ENCODE measurements at places on chromosomes 4 and X.

DNA sequence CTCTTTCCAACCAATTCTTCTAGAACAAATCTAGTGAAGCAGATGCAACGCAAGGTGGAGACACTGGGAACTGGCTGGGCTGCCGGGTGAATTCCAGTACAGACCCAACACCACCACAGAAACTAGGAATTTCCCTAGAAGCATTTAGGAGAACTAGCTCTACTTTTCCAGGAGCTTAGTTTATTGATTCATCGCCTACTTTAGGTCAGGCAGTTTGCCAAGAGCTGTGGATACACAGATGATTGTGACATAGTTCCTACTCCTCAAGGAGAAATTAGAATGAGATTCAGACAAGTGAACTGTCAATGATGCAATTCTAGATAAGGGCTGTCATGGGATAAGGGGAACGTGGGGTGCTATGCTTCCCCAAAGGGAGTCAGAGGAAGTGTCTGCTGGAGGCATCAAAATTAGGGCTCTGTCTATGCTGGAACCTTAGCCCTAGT, 350.0 kb downstream of the CAMK2D start:
- DNase-seq = no peak
- H3K27ac ChIP-seq = no peak overlapping the region
- peaks cover 1% of the 10 kb centered on the region for H3K4me1 ChIP-seq
- no peaks in the 10 kb centered on the region for H3K36me3 ChIP-seq

- H3K4me3 ChIP-seq = no peak overlapping the region
- no peaks in the 10 kb centered on the region for H3K27me3 ChIP-seq
- peaks cover 4% of the 10 kb centered on the region for H3K4me1 ChIP-seq
- no peak for DNase-seq
- H3K36me3 ChIP-seq = peaks cover 7% of the 10 kb centered on the region
- no peak overlapping the region for H3K27ac ChIP-seq
Measured at GRCh38 chr4:158681629-158682028, 9.5 kb downstream of the ETFDH start.

DNA sequence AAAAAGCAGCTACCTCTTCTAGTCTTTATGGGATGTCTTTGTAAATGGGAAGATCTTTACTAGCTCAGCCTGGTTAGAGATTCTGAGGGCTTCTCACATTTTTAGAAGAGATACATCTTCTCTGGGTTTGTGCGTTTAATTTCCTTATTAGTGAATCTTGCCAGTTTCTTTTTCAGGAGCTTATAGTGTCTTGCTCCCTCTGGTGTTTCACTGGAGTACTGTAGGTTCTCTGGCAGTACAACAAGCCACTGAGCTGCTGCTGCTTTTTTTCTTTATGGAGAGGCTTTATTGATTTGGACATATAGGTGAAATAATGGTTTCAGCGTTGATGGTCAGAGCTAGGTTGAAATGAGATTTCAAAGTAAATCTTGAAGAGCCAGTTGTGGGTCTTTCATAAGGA, 82.9 kb downstream of the LAS1L start:
- H3K27me3 ChIP-seq = no peaks in the 10 kb centered on the region
- no peaks in the 10 kb centered on the region for H3K4me1 ChIP-seq
- H3K36me3 ChIP-seq = no peaks in the 10 kb centered on the region
- no peak overlapping the region for H3K27ac ChIP-seq
- H3K4me3 ChIP-seq = no peak overlapping the region

DNA sequence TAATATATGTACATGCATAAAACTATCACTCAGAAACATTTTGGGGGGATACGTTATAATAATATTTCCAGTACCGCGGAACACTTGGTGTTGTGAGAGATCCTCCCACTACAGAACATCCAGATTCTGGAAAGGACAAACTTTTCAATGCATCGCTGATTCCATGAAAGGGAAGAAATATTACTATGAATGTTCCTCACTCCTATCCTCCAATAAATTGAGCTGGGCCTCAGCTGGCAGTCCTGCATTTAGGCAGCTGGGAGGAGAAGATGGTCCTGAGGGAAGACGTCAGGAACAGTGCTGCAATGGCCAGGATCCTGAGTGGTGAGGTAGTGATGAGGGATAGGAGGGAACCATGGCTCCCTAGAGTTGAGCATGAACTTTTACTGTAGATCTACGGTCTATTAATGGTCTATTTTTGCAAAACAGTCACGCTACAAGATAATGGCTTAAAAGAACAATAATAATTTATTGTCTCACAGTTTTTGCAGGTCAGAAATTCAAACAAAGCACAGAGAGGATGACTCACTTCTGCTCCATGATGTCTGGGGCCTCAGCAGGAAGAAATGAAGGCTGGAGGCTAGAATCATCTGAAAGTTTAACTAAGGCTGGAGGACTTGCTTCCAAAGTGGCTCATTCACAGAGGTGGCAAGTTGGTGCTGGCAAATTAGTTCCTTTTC, 538.1 kb downstream of the STIM2 start:
- H3K4me3 ChIP-seq = no peak overlapping the region
- H3K4me1 ChIP-seq = no peaks in the 10 kb centered on the region
- H3K27ac ChIP-seq = no peak overlapping the region
- no peaks in the 10 kb centered on the region for H3K27me3 ChIP-seq
- H3K36me3 ChIP-seq = no peaks in the 10 kb centered on the region

DNA sequence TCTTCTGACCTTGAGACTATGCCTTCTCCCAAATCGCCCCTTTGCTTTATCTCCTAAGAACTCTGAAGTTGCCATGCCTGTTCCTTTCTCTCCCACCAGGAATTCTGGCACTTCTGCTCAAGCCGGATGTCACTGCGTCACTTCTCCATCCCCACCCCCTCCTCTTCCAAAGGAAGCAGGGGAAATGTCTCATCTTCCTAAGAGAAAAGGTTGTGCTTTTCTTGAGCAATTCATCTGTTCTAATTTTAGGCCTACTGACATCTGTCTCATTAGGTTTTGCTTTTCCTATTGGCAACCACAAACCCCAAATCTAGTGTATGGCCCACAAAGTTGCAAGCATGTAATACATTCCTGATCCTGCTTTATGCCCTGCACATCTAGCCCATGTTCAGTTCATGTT, 163.1 kb upstream of the PLAC1 start:
- no peaks in the 10 kb centered on the region for H3K27me3 ChIP-seq
- H3K36me3 ChIP-seq = peaks cover 10% of the 10 kb centered on the region
- peaks cover 8% of the 10 kb centered on the region for H3K4me1 ChIP-seq
- peak overlapping the region; percentile 62 for H3K27ac ChIP-seq
- peak overlapping the region; percentile 52 for H3K4me3 ChIP-seq
- DNase-seq = no peak

DNA sequence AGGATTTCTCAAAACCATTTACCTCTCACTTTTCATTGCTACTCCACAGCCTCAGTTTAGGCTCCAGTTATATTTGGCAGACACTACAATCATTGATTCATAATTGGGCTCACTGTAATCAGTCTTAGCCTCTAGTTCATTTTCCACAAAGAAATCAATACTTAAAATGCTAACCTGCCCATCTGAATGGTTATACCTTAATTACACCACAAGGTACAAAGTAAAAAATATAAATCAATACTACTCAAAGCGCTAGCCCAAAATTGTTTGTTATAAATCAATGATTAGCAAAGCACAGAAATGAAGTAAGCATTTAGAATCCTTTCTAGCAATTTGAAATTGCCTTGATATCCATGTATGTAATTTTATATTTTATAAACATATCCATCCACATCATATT, 222.6 kb upstream of the NDST3 start:
- H3K27me3 ChIP-seq = no peaks in the 10 kb centered on the region
- no peaks in the 10 kb centered on the region for H3K36me3 ChIP-seq
- H3K27ac ChIP-seq = no peak overlapping the region
- no peaks in the 10 kb centered on the region for H3K4me1 ChIP-seq

DNA sequence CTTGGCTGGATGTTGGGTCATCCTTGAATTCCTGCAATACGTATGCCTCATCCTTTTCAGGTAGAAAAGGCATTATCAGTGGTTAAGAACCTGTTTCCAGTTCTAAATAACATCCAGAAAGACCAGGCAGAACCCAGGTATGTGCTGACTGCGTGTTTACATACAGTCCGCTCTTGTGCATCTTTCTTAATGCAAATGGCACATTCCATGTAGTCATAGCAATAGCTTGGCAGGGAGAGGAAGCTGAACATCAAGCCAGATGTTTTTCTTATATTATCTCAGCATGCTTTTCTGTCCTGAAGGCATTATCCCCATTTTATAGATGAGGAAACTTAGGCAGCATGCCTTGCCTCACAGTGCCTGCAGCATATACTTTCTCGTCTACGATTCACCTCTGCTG, 2.1 kb downstream of the DCLK2 start:
- no peak for DNase-seq
- H3K27me3 ChIP-seq = peaks cover 40% of the 10 kb centered on the region
- H3K4me1 ChIP-seq = no peaks in the 10 kb centered on the region
- no peak overlapping the region for H3K4me3 ChIP-seq

DNA sequence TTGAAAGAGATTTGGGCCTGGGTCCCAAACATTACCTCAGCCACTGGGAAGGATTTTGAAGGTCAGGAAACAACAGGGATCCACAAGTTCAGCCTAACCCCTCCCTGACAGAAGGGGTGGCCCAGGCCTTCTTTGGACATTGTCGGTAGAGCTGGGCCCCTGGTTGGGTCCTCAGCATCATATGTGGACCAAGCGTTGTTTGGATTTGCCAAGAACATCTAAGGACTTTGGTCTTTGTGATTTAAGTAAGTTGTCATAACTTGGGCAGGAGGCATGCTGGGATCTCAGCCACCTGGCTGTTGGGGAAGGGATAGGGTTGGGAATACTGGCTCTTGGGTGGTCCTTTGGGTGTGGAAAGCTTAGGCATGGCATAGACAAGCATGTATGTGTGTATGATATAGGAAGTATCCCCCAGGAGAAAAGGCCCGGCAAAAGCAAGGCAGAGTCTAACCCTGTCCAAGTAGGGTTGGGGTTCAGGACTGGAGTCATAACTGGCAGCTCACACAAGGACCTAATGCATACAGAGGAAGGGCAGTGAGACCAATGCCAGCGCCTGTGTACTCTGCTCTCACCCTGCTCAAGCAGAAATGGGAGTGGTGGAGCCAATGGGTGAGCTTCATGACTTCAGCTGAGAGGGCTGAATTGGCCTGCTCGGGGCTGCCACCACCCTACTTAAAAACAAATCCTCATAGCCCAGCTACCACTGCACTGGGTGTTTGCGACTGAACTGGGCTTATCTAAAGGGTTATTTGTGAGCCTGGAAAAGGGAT, 102.8 kb downstream of the RTL5 start:
- no peak for DNase-seq
- H3K27me3 ChIP-seq = peaks cover 7% of the 10 kb centered on the region
- no peaks in the 10 kb centered on the region for H3K36me3 ChIP-seq
- H3K4me1 ChIP-seq = no peaks in the 10 kb centered on the region
- H3K27ac ChIP-seq = peak overlapping the region; percentile 34

- no peak overlapping the region for H3K4me3 ChIP-seq
- DNase-seq = no peak
- H3K27ac ChIP-seq = no peak overlapping the region
- no peaks in the 10 kb centered on the region for H3K4me1 ChIP-seq
- no peaks in the 10 kb centered on the region for H3K36me3 ChIP-seq
- no peaks in the 10 kb centered on the region for H3K27me3 ChIP-seq
Measured at GRCh38 chr4:188988131-188988530, 848.9 kb downstream of the TRIML1 start.

DNA sequence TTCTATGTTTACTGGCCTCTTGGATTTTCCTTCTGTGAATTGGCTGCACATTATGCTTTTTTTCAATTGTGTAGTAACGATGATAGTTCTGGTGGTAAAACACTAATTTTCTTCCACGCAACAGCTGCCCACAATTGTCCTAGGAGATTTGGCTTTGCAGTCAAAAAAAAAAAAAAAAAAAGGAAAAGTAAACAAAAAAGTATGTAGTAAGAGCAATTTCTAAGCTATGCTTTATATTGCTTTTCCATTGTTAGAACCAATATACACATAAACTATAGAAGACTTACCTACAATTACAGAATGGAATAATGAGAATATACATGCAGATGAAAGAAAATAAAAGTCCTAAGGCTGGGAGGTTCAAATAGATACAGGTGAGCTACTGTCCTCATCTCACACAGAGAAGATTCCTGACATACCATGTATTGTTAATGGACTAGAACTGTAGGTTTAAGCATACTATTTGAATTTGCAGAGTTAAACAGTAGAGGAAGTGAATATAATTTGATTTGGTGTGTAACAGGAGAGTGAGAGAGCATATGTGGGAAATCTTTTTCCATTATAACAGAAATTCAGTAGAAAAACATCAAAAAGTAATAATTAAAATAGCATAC, 976.2 kb downstream of the RAB28 start:
- no peaks in the 10 kb centered on the region for H3K36me3 ChIP-seq
- H3K4me3 ChIP-seq = no peak overlapping the region
- H3K27ac ChIP-seq = no peak overlapping the region

DNA sequence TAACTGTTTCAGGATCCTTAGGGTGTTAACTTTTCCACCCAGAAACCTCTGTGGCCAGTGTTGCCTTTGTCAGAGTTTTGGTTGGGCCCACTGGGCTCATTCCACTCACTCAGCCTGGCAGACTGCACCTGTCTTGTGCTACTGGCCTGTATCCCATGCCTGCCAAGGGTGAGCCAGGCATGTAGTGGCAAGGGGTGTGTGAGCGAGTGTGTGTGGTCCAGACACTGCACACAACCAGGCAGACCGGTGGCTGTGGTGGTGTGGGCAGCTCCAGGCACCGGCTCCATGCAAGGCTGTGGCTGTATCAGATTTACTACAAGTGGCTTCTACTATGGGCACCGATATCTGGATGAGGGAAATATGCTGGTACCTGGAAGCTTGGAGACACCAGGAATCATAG, 394.6 kb upstream of the DMD start:
- no peaks in the 10 kb centered on the region for H3K36me3 ChIP-seq
- H3K27me3 ChIP-seq = no peaks in the 10 kb centered on the region
- H3K4me1 ChIP-seq = no peaks in the 10 kb centered on the region
- no peak for DNase-seq
- no peak overlapping the region for H3K4me3 ChIP-seq

DNA sequence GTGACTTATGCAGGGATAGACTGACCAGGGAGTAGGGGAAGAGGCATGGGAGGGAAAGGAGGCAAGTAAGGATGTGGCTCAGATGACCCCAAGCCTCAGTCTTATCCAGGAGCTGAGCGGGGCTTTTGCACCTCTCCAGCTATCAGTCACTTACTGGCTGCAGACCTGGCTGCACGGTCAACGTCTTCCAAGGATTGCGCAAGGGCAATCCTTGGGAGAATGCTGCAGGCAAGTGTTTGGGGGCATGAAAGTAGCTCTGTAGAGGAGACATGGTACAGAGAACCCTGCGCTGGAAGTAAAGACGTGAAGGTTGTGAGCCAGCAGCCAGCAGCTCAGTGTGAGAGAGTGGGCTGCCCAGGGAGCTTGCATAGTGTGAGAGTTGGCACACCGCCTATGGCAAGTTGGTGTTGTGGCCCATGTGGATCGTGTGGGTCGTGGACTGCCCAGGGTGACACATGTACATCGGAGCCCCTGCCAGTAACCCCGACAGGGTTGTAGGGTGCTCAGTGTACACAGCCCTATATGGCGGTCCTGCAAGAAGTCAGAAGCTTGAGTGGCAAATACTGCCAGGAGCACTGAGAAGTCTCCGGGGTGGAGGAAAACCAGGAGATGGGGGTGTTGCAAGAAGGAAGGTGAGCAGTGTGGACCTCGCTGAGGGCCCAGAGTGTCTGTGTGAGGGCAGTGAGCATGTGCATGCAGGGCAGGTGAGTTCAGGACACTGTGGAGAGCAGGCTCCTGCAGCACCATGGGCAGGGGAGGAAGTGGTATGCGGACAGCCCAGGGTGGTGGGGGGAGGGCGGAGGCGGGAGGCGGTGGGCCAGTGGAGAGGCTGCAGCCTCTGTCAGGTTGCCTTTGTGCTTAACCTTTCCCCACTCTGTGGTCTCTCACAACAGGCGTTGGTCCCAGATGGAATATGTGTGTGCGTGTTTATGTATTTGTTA, 50.9 kb downstream of the KIT start:
- no peaks in the 10 kb centered on the region for H3K36me3 ChIP-seq
- peaks cover 2% of the 10 kb centered on the region for H3K27me3 ChIP-seq
- H3K27ac ChIP-seq = no peak overlapping the region
- peaks cover 5% of the 10 kb centered on the region for H3K4me1 ChIP-seq
- no peak for DNase-seq
